ENCODE measurements at places on chromosomes 3 and 15.

- no peak for DNase-seq
Measured at GRCh38 chr15:80489030-80489594, 84.9 kb downstream of the ARNT2 start.

- DNase-seq = no peak
Measured at GRCh38 chr15:57375827-57376695, at the start of gene CGNL1. Gene CGNL1, plus strand, starts transcription at chr15:57376505. Its CDS starts 61,495 bp downstream, at chr15:57438000.

- DNase-seq = no peak
Measured at GRCh38 chr3:48431224-48432029, 1.5 kb upstream of the PLXNB1 start.

- DNase-seq = no peak
Measured at GRCh38 chr3:152292366-152292765, 23.6 kb downstream of the MBNL1 start.

- DNase-seq = no peak
Measured at GRCh38 chr3:67377299-67377698, 277.1 kb downstream of the SUCLG2 start.

Measured in DMS79 treated with DMSO at 0.1 percent for 48 hours (cell line).